ENCODE measurements at places on chromosomes 3 and 15.

DNA sequence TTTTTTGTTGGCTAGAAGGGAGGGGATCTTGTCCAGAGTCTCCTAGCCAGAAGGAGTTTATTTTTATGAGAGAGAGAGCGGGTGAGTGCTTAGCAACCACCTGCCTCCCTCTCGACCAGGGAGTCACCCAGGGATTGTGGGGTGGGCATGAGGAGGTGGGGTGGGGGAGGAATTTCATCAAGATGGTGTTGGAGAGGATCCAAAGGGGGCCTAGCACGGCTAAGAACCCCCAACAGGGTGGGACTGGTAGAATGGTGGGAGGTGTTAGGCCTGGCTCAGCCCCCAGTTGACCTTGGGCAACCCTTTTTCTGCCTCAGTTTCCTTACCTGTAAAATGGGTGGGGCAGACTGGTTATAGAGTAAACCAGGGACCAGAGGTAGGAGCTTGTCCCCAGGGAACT lies 1.8 kb downstream of the SLC6A6 start:
- DNase-seq, result no peak

- DNase-seq, result no peak
These were observed 47.0 kb upstream of the LHFPL4 start for GRCh38 chr3:9600597-9600996.

DNA sequence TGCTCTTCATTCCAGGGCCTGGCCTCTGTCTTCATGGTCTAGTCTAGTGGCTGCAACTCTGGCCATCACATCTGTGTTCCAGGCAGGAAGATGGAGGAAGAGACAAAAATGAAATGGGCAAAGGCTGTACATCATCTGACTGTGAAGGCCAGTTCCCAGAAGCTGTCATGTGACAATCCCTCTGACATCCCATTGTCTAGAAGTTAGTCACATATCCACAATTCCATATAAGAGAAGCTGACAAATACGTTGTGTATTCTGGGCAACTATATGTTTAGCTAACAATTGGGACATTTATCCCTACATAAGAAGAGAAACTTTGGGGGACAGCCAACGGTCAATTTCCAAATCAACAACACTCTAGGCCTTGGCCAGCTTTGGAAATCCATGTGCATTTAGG lies 34.5 kb upstream of the C3orf70 start:
- no peak for DNase-seq

GRCh38 chr3:30659270-30660130 lies 53.1 kb downstream of the TGFBR2 start:
- DNase-seq, result no peak

GRCh38 chr3:8509961-8510360 lies 8.3 kb downstream of the LMCD1 start:
- no peak for DNase-seq

DNA sequence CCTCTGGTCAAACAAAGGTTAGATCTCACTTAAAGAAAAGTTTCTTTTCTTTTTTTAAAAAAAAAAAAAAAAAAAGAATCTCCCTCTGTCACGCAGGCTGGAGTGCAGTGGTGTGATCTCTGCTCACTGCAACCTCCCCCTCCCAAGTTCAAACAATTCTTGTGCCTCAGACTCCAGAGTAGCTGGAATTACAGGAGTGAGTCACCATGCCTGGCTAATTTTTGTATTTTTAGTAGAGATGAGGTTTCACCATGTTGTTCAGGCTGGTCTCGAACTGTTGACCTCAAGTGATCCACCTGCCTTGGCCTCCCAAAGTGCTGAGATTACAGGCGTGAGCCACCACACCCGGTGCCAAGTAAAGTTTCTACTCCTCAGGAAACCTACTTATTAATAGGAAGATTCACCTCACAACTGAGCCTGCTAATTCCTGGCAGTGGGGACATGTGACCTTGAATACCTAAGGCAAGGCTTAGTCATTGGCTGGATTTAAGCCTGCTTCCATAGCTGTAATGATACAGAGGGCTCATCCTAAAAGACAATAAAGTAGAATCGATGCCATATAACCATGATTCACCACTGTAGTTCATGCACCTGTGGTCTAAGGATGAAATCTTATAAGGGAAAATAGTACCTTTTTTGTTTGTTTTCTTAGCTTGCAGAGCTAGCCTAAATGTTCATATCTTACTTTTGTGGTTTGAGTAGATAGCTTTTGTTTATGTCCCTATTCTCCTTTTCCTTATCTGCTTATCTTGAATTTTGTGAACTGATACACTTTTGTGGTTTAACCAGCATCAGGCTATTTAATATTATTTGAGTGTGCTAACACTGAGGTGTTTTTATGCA lies 24.8 kb upstream of the RBMS3 start:
- no peak for DNase-seq

GRCh38 chr15:23823508-23823907 lies 136.4 kb upstream of the NDN start:
- no peak for DNase-seq

DNA sequence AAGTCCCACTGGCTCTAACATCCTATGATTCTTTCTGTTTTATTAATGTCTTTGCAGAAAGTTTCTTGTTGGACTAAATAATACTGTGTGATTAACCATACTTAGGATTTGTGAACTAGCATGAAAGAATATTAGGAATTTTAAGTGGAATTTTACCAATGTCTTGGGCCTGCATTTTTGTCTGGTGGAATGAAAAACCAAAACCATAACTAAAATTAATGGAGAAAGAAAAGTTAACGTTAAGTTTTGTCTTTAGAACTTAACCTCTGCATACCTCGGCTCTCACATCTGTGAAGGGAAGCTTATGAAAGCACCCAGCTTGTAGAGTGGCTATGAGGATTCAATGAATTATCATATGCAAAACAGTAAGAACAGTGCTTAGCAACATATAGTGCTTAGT lies 6.5 kb downstream of the FBN1 start:
- no peak for DNase-seq

DNA sequence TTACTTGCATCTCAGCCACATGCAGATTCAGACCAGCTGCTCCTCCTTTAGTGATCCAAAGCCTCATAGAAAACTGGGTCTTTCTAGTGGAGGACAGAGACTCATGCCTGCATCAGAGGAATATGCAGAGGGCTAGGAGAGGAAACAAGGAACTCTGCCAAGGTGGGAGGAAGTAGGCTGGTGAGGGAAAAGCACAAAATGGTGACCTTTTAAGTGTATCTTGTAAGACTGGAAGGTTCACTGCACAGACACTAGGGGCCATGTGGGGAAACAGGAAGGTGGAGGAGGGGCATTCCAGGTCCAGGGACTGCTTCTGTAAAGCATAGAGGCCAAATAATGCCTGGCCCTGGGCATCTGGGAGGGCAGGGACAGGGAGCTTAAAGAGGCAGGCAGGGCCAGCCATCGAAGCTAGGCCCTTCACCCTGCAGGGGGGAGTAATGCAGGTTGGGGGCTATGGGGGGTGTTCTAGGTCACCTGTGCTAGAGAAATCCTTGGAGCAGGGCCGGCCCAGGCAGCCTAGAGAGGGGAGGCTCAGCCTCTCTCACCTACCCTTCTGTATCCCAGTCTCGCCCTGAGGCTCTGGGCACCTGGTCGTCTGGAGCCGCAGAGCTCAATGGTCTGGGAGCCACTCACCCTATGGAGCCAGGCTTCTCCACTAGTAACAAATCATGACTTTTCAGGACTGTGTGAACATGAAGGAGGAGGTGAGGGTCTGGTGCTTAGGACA lies 117.7 kb downstream of the DNAJB8 start:
- DNase-seq, result no peak

GRCh38 chr3:53144446-53144845 lies 14.2 kb upstream of the RFT1 start:
- no peak for DNase-seq

DNA sequence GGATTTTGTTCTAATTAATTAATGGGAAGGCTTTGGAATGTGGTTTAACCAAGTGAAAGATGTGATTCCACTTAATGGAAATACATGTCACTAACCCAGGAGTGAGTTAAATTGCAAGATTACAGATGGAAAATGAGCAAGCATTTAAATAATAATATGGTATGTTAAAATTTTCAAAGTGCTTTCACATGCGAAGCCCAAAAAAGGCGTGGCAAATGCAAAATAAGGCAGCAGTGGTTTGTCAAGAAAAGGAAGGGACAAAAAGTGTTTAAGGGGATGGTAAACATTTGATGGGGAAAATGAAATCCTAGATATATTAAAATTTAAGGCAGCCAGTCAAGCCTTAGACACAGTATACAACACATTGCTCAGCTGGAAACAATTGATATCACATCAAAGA lies 2.9 kb downstream of the TICRR start:
- DNase-seq, result no peak

GRCh38 chr3:189262746-189263145 lies 91.0 kb downstream of the TPRG1 start:
- DNase-seq, result no peak

DNA sequence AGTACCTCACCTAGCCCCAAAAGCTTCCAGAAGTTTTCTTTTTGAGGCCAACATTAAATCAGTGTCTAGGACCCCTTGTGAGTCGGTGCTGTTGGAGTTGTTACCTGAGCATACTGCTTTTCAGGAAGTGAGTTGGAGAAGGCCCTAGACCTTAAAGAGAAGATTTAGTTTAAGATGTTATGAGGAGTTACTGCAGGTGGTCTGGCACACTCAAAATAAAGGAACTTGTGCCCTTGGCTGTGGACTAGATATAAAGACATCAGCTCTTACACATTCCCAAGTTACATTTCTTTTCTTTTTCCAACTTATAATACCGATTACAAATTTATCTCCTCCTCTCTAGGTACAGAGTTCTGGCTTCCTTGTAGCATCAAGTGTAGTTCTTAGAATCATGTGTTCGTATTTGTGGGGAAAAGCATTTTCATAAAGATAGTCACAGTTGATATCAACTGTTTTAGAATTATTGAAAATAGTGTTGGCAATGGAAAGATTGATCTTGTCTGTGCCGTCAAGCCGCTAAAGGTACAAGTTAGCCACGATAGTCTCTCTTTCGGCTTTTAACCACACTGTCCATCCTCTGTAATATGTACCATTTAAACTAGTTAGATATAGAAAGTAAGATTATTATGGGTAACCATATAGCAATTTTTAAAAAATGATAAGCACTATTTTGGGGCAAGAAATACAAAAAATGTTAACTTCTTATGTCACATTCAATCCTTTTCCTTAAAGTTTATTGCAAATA lies 8.6 kb downstream of the ZIC1 start:
- DNase-seq, result no peak

GRCh38 chr3:120454076-120454689 lies 3.4 kb upstream of the FSTL1 start:
- no peak for DNase-seq

DNA sequence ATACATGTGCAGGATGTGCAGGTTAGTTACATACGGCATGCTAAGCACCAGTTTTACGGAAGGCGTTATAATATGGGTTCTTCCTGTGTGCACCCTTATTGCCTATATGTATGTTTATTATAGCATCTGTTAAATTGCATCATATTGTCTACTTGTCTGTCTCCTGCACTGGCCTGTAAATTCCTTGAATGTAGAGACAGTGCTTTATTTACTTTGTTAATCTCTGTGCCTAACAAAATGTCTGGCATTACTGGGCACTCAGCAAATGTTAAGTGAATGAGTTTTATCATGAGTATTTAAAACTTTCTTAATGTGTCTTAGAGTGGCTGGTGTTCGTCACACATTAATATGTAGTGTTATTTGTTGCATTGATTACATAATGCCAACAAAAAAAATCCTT lies 23.8 kb downstream of the MGA start:
- DNase-seq, result no peak

- DNase-seq, result no peak
These were observed 11.2 kb downstream of the MYD88 start for GRCh38 chr3:38149708-38150107.

DNA sequence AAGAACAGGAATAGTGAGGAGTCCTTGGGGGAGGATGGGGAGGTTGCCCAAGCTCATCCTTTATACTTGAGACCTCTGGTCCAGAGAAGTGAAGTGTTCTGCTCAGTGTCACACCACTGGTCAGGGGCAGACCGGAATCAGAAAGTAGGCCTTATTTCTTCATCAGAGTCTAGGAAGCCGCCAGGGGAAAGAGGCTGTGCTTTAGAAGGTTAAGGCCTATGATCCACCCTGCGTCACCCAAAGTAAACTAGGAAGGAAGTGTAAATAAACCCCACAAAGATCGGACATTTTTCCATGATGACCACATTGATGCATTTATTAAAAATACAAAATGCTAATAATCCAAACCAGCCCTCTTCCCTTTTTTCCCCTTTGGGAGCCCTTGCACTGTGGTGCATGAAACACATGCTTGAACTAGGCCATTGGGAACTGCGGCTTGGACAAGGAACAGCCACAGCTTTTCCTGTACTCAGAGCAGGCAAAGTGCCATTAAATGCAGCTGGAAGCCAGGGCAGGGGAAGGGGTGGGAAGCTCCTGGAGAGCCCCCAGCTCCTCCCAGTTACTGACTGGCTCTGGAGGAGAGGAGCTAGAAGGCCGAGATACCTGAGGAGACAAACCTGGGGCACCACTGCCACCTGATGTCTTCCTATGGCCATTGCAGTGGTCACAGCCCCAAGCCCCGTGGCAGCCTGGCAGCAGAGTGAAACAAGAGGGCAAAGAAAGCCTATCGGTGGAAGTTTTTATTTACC lies 37.0 kb downstream of the CDC25A start:
- no peak for DNase-seq

DNA sequence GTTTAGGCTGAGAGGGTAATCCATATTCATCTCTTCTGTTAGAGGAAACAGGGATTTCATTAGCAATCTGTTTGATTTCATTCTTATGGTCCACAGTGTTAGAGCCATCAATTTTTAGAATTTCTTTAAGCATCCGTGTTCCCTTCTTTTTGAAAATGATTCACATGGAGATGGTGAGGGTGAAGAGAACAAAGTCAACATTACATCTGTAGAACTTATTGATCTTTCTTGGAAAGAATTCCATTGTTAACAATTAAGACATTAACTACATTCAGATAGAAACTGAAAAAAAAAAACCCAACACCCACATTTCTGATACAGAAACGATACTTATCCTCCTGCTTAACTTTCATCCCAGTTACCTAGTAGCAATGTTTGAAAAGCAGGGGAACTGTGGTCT lies 107.0 kb upstream of the GK5 start:
- no peak for DNase-seq

DNA sequence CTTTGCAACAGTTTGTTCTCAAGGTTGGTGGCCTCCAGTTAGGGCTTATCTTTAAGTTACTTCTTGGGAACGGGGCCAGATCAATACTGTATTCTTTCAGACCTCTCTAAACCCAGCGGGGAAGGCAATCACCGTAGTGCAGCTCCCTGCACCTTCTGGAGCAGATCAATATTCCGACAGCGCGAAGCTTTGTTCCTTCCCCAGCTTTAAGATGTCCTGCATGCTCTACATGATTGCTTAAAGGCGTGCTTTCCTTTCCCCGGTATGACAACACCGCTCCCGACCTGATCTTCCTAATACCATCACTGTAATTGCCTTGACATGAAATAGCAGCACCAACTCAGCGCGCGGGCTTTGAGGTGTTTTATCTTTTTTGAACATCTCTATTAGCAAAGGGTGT lies 755.2 kb downstream of the NR2F2 start:
- no peak for DNase-seq

GRCh38 chr3:135576751-135577150 lies 388.8 kb upstream of the PPP2R3A start:
- no peak for DNase-seq
